ENCODE measurements at places on chromosomes 1 and 21.

DNA sequence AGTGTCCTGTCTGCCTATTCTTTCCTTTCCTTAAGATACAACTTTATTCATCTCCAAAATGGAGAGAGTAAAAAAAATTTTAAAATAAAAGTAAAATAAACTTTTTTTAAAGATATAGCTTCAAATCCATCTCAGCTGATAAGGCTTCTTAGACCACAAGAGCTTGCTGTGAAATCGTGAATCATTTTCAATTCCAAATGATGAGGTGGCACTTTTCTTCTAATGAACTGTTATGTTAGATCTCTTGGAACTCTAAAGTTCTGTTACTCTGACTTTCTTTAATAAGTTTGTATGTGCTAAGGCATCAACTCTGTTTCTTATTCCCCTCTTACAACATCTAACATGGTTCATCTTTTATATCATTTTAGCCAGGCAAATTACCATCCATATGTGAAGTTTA lies 4.5 kb downstream of the SH3GLB1 start:
- DNase-seq = no peak

- DNase-seq = peak; percentile 61
Observed at GRCh38 chr1:51535006-51535592, 16.0 kb upstream of the EPS15 start.

GRCh38 chr1:27666791-27667254 lies 5.2 kb downstream of the IFI6 start:
- DNase-seq = peak; percentile 88

DNA sequence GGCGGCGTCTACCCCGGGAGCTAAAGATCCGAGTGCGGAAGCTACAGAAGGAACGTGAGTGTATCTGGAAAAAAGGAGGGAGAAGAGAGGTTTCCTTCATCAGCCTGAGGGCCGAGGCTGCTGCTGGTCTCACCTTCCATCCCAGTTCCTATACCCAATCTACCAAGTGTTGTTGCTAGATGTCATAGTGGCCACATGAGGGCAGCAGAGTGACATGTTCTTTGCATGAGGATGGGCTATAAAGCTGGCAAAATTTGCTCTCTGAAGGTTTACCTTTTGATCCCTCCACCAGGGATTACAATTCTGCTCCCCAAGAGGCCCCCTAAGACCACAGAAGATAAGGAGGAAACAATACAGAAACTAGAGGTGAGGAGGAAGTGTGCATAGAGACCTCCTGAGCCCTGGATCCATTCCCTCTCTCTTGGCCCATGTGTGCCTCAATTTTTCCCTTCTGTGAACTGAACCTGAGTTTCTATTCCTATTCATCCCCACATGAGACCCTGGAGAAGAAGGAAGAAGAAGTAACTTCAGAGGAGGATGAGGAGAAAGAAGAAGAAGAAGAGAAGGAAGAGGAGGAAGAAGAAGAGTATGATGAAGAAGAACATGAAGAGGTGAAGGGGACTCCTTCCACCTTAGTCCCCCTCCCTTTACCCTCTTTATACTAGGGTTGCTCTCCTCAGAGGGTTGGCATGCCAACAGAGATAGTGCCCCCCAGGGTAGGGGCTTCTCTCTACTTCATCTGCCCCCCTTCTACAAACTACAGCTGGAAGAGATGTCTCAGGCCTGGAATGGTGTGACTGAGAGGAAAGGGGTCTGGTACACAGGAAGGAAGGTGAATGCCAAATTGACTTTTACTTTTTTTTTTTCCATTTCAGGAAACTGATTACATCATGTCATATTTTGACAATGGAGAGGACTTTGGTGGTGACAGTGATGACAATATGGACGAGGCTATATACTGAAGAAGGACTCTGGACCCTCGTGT lies 13.3 kb downstream of the POLR3GL start:
- DNase-seq = peak; percentile 87

- no peak for DNase-seq
Observed at GRCh38 chr1:100391675-100392074, 39.4 kb downstream of the CDC14A start.

DNA sequence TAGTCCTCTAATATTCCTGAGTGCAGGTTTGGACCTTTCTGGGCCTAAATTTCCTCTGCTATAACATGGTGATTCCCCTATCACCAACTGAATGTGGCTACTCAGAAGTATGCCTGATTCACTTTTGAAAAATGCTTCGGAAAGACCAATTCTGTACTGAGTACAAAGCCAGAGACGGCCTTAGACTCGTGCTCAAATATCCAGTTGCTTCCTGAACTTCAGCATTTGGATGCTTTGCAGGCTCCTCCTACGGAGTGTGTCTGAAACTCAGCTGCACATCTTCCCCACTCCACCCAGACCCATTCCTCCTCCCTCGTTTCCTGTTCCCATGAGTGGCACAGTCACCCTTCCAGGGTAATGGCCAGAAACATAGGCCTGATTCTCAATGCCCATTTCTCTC lies 98.4 kb upstream of the GADD45A start:
- no peak for DNase-seq

- DNase-seq = no peak
Observed at GRCh38 chr1:44408212-44408582, 3.1 kb downstream of the RNF220 start.

GRCh38 chr1:68820151-68820550 lies 323.3 kb upstream of the DEPDC1 start:
- no peak for DNase-seq

GRCh38 chr1:78726686-78727085 lies 77.1 kb downstream of the IFI44 start:
- no peak for DNase-seq

DNA sequence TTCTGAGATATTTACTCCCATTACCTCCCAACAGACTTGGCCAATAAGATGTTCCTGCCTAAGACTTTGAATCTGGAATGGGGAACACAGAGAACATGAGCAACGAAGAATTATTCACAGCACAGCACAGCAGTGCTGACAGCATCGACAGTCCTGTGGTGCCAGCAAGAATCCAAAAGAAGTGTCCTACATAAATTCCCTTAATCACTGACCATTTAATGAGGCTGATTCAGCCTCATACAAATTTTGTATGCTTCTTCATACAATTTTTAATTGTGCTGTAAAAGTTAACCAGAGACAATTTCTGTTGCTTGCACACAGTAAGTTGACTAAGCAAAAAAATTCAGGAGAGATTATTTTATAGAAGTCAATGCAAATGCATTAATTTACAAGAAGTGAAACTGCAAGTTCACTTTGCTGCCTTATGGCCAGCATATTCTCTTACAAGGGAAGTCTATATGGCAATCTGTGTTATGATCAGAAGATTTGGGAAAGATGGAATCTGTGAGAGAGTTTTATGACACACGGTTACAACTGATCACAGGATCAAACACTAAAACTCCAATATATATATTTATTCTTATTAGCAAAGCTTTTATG lies 855.9 kb downstream of the LTN1 start:
- DNase-seq = peak; percentile 25

DNA sequence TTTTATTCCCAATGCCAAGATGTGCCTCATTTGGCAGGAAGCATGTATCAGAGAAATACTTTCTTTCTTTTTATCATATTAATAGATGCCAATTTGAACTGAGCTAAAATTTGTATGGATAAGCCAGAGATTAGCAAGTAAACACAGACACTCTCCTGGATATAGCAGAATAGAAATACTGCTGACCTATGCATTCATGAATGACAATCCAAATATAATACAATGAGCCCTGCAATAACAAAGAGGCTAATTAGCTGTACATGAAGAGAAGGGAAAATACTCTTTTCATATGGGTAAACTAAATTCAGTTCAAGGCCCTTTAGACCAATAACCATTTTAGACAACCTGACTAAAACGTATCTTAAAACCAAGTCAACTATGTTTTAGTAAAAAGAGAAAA lies 388.1 kb upstream of the NR5A2 start:
- no peak for DNase-seq

GRCh38 chr1:42081475-42081874 lies 71.7 kb upstream of the GUCA2B start:
- DNase-seq = no peak

DNA sequence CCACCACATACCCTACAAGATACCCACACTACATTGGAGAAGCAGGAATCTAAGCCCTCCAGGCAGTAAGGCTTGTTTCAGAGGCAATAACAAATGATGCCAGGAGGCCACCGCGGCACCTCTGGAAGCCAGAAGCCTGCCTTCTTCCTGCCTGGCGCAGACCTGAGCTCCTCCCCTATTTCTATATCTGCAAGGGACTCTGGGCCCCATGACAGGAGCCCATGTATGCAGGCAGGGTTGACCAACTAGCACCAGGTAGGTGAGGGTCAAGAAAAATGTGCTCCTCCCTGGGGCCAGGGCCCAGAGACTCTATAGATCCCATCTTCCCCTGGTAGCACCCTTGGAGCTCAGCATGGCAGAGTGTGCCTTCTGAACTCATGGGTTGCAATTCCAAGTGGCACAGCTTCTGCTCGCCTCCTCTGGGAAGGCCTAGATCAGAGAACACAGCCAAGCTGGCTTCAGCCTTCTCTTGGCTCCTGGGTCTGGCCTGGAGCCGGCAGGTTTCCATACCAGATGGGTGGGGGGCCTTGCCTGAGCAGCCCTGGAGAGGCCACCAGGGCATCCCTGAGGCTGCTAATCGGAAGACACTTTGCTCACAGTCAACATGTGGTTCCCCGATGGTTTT lies 85.1 kb downstream of the STUM start:
- no peak for DNase-seq

- DNase-seq = peak; percentile 31
Observed at GRCh38 chr1:164559342-164560051, 513 bp downstream of the PBX1 start.

DNA sequence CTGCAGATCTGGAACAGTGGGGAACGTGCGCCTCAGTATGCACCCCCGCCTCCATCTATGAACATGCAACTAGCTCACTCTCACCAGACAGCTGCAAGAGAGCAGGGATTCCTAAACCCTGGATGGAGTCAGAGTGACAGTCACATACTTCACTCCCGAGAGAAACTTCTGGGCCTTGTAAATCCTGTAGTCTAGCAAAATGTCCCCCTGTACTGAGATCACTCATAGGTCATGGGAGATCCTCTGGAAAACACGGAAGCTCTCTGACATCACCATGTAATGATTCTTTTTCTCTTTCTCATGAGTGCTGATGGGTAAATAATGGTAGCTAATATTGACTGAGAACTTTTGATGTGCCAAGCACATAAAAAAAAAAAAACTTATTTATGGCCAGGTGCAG lies 23.4 kb upstream of the TARDBP start:
- peak; percentile 58 for DNase-seq

DNA sequence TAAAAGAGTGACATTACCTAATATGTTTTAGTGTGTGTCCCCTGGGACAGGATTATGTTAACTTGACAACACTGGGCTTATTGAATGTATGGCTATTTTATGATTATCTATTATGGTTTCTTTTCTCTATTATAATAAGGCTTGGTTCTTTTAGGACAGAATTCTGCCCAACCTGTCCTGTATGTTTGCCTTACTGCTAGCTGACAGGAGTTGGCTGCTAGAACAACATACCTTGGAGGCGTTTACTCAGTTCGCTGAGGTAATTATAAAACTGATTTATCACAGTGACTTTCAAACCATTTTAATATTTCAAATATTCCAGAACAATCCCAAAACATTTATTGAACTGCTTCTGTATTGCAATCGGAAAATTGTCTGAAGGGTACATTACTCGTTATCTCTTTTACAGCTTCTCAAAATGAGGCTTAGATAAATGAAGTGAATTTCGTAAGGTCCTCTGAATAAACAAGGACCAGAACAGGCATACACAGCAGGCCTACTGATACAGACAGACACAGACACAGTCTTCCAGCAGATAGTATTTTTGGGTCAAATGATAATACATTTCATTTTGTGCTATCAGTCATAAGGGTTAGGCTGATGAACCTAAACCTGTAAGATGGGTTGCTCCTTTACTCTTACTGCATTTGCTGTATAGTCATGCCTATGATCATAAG lies 44.2 kb downstream of the SCYL3 start:
- no peak for DNase-seq

- no peak for DNase-seq
Observed at GRCh38 chr21:40047993-40048730, 180.9 kb downstream of the PCP4 start.

GRCh38 chr1:186927884-186928283 lies 99.1 kb downstream of the PLA2G4A start:
- no peak for DNase-seq

DNA sequence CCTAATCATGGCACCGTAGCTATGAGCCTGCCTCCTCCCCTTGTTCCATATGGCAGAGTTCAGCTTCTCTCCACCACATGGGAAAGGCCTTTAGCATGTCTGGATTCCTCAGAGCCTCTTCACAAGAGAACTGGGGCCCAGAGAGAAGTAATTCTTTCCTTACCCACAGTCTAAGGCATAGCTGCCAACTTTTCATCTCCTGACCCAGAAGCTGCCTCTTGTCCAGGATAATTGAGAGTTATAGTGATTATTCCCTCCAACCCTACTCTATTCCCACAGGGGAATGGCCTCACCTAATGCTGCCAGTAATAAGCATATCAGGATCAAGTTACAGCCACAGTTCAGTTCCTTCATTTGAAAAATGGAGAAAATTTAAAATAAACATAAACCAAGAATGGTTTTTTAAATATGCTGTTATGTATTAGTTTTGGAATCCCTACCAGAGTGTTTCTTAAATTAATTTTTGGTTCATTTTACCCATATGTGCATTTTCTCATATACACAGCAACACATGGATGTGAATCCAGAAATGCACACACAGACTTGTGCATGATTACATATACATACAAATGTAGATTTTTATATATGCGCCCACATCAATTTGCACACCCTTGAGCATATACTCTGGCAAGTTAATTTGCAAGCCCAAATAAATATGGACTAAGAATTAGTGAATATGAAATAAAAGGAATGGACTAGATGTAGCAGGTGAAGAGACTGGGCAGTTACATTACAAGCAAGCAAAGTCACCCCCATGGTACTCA lies 63.9 kb upstream of the WARS2 start:
- no peak for DNase-seq

DNA sequence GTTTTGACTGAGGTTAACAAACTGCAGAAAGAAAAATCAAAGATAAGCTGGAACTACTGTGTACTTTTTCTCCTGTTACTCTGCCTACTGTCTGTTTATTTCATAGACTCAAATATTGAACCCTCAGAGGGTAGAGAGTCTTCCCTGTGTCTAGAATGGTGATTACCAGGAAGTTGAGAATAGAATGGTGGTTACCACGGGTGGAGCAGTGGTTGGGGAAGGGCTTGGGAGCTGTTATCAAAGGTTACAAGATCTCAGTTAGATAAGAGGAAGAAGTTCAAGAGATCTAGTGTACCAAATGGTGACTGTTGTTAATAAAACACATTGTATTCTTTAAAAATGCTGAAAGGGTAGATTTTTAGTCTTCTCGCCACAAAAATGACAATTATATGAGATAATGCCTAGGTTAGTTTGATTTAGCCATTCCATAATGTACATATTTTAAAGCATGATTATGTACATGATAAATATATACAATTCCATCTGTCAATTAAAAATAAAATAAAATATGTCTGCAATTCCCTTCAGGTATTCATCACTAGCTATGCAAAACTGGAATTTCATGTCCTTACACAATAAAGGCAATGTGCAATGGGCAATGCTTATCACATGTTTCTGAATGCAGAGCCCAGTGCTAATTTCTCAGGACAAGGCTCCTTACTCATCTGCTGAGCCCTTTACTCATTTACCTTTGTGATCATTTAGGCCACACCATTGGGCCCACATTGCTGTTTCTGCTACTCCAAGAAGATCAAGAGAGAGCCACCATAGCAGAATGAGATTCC lies 474.3 kb upstream of the CAMK1G start:
- no peak for DNase-seq

GRCh38 chr1:114473796-114474195 lies 37.2 kb downstream of the TRIM33 start:
- DNase-seq = no peak
